AG04449 (cell line): ENCODE measurements at places on chromosomes 6 and 20.

GRCh38 chr6:36117658-36118549, 12.4 kb upstream of the MAPK13 start:
- DNase-seq: no peak

DNA sequence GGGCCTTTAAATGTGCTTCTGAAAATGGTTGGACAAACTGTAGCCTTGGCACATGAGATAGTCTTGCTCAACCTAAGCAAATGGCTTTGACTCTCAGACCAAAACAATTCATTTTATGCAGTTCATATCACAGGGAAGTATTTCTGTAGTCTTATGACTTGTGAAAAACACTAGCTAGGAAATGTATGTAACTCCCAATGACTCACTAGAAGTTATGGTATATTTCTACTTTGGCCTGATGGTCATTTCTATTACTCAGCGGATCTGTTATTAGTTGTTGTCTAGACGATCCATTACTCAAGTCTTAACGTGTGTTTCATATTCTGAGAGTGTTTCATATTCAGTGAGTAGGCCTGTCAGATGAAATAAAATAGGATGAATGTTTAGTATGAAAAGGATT, 1333.5 kb downstream of the KHDRBS2 start:
- DNase-seq: no peak

- DNase-seq: no peak
Observed at GRCh38 chr6:140316966-140317365, 942.5 kb upstream of the CITED2 start.

DNA sequence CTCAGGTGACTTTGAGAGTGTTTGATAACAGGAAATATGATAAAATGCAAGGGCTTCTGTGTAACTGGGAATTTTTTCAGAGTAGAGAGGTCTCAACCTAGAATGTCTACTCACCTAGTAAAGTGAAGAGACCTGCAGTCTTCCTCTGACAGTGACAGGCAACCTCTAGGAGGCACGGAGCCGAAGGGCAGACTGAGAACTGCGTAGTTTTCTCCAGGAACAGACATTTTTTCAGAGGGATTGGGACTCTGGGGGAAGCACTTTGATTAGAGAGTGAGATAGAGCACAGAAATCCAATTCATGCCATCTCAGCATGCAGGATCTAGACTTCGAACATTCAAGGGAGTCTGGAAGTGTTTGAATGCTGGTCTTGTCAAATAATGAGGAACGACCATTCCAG, 213.3 kb downstream of the AKAP7 start:
- DNase-seq: no peak

DNA sequence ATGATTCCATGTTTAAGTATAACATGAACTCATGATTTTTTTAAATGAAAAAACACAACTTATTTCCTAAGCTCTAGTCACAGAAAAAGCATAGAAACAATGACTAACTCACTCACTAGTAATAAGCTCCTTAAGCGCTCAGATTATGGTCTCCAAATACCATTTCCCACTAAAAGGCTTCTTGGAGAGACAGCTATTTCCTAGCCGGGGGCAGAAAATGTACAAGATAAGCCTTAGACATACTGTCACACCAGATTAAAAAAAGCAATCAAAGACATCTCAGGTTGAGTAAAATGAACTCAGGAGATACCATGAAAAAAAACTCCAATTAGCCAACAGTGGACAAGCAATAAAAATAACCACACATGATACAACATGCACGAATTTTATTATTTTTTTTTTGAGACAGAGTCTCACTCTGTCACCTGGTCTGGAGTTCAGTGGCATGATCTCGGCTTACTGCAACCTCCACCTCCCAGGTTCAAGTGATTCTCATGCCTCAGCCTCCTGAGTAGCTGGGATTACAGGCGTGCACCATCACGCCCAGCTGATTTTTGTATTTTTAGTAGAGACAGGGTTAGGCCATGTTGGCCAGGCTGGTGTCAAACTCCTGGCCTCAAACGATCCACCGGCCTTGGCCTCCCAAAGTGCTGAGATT, 14.9 kb downstream of the SRPK1 start:
- no peak for DNase-seq

- DNase-seq: no peak
Observed at GRCh38 chr6:89910902-89911240, 16.6 kb downstream of the GJA10 start.

GRCh38 chr6:27031302-27031701, 216.2 kb upstream of the PRSS16 start:
- no peak for DNase-seq

DNA sequence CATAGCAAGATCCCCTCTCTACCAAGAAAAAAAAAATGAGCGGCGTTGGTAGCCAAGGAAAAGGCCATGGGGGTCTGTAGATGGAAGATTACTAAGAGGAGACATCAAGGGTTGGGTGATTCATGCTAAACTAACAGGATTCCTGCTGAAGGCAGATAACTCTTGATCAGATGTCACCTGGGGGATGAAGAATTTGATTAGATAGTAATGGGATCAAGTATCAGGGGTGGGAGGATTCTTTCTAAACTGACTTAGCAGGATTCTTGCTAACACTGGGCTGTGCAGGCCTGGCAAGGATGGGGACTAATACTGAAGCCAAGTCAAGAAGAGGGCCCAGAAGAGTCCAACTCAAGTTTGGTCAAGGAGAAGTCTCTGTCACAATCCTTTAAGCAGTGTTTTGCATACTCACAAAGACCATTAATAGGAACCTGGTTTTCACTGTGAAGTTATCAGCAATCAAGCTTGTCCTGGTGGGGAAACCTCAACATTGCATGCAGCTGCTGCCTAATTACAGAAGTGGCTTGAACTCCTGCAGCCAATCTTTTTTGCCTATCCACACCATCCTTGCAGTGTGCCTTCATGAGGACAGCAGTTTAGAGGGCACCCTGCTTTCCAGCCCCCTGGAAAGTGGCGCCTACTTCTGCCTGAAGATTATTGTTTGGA, 61.3 kb downstream of the ANKRD6 start:
- no peak for DNase-seq

- no peak for DNase-seq
Observed at GRCh38 chr6:126820634-126821033, 297.8 kb upstream of the RSPO3 start.

GRCh38 chr6:167760979-167761793, 65.5 kb upstream of the AFDN start:
- DNase-seq: no peak

GRCh38 chr6:162070639-162071038, 656.9 kb downstream of the PRKN start:
- no peak for DNase-seq

- DNase-seq: no peak
Observed at GRCh38 chr6:109331081-109331480, 51.2 kb downstream of the CD164 start.

DNA sequence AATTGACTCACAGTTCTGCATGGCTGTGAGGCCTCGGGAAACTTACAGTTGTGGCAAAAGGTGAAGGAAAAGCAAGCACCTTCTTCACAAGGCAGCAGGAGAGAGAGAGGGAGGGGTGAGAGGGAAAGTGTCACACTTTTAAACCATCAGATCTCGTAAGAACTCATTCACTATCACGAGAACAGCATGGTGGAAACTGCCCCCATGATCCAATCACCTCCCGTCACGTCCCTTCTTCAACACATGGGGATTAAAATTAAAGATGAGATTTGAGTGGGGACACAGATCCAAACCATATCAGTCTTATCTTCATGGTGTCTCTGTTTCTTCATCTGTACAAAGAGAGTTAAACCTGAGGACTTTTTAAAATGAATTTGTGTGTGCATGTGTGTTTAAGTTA, 13.7 kb upstream of the BTN1A1 start:
- DNase-seq: no peak

DNA sequence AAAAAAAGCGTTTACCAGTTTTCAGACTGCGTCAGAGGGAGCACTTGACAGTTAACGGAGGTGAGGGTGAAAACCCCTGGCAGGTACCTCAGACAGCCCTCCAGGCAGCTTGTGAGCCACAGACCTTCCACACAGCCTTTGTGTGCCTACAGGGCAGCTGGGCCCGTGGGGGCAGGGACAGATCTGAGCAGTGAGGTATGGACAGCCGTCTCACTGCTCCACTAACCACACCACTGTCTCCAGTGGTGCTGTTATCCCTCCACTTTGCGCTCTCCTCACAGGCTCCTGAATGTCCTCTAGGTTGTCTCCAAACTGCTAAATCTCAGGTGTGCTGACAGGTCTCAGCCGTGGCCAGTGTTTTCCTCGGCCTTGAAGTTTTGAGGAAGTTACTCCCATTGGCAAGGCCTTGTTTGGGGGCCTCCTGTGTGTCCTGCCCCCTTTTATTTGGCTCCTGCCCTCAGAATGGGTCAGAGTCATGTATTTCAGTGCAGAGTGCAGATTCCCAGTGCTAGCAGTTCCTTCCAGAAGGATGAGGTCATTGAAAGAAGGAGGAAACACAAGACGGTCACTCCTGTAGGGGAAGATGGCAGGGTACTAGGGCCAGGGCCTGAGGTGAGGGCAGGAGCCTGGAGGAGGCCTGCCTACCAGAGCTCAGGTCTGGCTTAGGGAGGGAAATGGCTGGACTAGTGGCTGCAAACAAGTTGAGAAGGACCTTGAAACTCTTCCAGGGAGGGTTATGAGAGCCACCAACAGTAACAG, 11.8 kb downstream of the GFRA4 start:
- no peak for DNase-seq

DNA sequence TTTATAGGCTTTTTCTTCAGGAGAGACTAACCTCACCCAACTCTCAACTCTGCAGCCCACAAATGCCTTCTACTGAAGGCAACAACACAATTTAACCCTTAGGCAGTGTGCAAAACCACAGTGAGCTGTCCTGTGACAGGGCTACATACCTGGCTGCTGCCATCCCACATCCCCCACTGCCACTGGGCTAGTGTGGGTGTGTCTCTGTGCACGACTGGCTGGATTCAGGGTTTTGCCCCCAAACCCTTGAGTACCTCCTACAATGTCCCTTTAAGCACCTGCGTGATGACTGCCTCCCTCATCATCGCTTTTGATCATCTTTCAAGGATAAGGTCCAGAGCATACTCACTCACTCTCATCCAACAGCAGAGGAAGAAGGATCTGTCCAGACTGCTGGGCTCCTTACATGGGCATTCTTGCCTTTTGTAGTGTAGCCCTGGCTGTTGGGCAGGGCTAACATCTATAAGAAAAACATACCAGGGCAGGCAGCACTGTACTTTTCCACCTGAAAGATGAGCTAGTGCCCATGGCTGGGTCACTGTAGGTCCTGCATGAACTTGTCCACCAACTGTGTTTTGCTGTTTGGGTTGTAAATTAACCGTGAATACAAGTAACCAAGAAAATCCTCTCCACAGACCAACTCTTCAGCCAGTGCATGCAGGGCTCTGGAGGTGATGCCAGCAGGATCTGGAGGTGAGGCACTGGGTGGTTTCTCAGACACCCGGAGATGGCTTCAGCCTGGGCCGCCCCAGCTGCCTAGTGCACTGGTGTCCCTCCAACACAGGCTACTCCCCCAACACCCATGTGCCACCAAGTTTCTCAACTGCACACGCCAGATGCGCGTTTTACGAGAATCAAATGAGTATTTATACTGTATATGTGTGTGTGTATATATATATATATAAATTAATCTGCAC, 45.2 kb downstream of the PLCG1 start:
- DNase-seq: no peak

DNA sequence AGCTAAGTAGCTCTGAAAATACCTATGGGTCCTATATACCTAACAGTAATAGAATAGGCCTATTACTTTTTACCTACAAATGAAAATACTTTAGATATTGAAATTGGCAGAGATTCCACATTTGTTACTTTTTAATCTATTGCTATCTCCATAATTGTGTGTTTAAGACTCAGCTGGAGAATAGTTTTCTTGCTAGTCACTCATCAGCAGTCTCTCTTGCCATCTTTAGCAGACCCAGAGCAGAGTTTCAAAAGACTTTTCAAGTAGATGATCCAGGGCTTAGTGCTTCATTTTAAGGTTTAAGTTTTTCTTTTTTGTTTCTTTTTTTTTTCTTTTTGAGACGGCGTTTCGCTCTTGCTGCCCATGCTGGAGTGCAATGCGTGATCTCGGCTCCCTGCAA, 12.9 kb downstream of the ANKS1A start:
- DNase-seq: no peak

DNA sequence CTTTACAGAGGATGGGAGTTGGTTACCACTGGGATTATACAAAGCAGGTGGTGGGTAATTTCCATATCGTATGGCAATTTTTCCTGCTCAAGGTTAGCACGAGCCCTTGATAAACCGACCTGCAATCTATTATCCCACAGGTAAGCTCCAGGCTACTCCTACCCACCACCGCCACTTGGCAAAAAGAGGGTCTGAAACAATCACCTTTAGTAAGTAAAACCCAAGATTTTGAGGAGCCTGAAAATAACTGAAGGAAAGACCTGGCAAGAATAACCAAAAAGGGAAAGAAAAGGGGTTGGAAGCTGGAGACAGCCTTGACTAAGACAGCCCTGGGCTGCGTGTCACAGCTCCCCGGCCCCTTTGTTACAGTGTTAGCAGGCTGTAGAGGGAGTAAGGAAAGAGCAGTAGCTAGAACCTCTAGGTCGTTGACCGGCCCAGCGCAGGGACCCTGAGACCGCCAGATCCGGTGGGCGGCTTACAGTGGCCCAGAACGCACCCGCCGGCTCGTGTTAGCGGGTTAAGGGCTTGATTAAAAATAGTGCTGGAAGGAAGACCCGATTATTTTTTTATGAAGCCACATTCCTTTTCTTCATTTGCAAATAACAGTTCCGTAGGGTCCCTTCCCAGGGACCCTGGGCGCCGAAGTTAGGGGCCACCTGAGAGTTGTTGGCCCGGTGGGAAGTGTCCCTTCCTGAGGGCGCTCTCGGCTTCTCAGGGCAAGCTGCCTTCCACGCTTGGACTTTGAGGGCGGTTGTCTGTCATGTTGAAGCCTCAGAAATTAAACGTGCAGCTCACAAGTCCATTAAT, 30.5 kb downstream of the TFAP2B start:
- DNase-seq: no peak

- DNase-seq: no peak
Observed at GRCh38 chr20:19706463-19706862, 51.6 kb upstream of the RIN2 start.

DNA sequence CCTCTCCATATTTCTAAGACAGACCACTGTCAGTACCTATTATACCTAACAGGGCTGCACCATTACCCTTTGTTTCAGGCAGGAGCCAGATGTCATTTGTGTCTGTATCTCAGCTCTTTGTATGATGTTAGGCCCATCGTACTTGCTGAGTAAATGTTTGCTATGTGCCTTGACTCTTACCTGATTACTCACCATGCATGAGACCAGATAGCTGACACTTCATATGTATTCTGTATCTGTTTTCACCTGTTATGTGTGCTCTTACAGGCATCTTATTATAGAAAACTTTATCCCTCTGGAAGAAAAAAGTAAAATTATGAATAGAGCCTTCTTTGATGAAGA, 31.7 kb upstream of the ASXL1 start:
- DNase-seq: no peak

GRCh38 chr20:31595654-31596411, 9.3 kb upstream of the ID1 start:
- DNase-seq: no peak

- DNase-seq: no peak
Observed at GRCh38 chr20:49203746-49204145, 15.5 kb upstream of the DDX27 start.

GRCh38 chr6:118537574-118537973, 10.5 kb upstream of the PLN start:
- no peak for DNase-seq
